Uterus (tissue), 4 donors: ENCODE measurements at places on chromosomes 5 and 9. TPM values are rescaled to one million over a fixed set of nuclear protein-coding genes. Genes with fewer than 3 reads are reported as not detected.

DNA sequence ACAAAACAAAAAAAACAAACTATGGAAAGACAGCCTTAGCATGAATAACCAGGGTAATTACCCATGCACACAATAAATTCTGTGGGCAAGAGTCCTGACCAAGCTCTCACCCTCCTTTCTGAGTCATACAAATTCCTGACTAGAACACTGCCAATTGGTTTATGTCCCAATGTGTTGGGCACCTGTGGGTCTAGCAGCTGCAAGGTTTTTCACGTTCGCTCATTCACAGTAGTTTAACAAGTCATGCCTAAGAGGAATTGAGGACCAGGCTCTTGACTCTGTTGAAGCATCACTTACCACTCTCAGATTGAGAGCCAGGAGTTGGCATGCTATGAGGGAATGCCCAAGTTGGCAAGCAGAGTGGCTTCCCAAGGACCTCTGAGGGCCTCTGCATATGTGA, 205.5 kb upstream of the SLC24A2 start:
- H3K27ac ChIP-seq, result no peak overlapping the region
- DNase-seq, result no peak
- H3K4me1 ChIP-seq, result no peaks in the 10 kb centered on the region

DNA sequence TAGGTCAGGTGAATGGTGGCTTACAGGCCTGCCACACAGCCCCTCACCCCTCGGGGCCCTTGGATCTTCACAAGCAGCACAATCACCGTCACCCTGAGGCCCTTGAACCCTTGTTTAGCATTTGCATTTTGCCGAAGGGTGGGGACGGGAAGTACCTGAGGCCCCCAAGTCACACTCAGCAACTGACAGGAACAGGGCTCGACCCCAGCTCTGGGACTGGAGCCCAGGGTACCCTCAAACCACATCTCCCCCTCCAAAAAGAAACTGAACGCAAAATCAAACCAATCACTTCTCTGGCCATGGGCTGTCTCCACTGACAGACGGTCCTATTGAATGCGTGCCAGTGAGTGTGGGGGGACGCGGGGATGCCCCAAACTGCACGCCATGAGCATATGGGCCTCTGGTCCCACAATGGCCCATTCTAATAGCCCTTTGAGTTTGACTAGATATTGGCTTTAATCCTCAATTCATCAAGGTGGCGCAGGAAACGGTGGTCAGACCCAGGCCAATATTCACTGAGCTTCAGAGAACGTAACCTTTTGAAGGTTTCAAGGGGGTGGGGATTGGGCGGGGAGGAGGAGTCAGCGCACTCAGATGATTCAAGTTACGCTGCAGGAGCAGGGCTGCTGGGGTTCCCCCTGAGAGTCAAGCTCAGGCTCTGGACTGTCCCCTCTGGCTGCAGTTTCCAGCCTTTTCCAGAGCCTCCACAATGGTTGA, 176.0 kb downstream of the DAB2IP start:
- no peak overlapping the region for H3K4me3 ChIP-seq
- DNase-seq, result peak; percentile 7
- H3K27ac ChIP-seq, result no peak overlapping the region
- no peaks in the 10 kb centered on the region for H3K4me1 ChIP-seq
- no peaks in the 10 kb centered on the region for H3K36me3 ChIP-seq

GRCh38 chr9:78196258-78196657, 39.6 kb upstream of the CEP78 start:
- no peak overlapping the region for H3K4me3 ChIP-seq
- no peak overlapping the region for H3K27ac ChIP-seq

DNA sequence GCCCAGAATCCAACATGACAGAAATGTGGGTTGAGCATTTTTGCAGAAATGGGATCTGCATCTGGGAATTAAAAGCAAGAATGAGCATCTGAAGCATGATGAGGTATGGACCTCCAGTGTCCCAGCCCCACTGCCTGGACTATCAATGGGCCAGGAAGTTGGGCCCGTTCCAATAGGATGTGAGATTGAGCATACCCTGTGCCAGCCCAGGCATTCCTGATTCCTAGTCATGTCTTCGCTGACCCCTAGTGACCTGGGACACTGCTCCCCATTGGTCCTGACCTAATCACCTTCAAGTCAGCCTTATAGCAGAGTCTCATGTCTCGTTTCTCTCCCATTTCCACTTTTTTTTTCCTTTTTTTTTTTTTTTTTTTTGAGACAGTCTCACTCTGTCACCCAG, 197.4 kb upstream of the IRX2 start:
- no peak overlapping the region for H3K27ac ChIP-seq
- H3K27me3 ChIP-seq, result no peaks in the 10 kb centered on the region
- H3K4me3 ChIP-seq, result no peak overlapping the region
- DNase-seq, result no peak
- no peaks in the 10 kb centered on the region for H3K36me3 ChIP-seq

GRCh38 chr5:74098941-74099340, 472.9 kb downstream of the ARHGEF28 start:
- H3K4me1 ChIP-seq, result no peaks in the 10 kb centered on the region
- no peaks in the 10 kb centered on the region for H3K36me3 ChIP-seq
- no peak overlapping the region for H3K4me3 ChIP-seq
- DNase-seq, result no peak

DNA sequence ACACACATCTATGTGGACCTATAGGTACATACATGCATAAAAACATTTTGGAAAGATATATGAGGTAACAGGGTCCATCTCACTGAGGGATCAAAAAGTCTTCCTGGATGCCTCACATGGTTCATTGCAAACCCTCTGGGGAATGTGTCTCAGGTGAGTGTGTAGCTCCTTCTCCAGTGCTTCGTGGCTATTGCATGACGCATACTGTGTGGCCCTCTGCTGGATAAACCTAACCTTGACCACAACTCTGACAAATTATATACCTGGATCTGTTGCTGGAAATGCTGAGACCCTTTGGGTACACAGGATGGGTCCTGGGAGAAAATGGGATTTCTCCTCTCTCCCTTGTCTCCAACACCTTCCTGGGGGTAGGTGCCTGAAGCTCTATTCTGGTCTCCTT, 91.9 kb downstream of the JAKMIP2 start:
- no peak for DNase-seq
- no peak overlapping the region for H3K4me3 ChIP-seq
- H3K4me1 ChIP-seq, result no peaks in the 10 kb centered on the region

- no peaks in the 10 kb centered on the region for H3K27me3 ChIP-seq
- no peak overlapping the region for H3K27ac ChIP-seq
- H3K4me3 ChIP-seq, result no peak overlapping the region
- no peaks in the 10 kb centered on the region for H3K36me3 ChIP-seq
- no peak for DNase-seq
- H3K4me1 ChIP-seq, result no peaks in the 10 kb centered on the region
Measured at GRCh38 chr9:89465726-89466308, 32.1 kb downstream of the SEMA4D start.

GRCh38 chr9:136333045-136333444, 5.7 kb downstream of the GPSM1 start:
- H3K27ac ChIP-seq, result no peak overlapping the region
- no peaks in the 10 kb centered on the region for H3K27me3 ChIP-seq
- H3K4me1 ChIP-seq, result no peaks in the 10 kb centered on the region
- H3K36me3 ChIP-seq, result no peaks in the 10 kb centered on the region
- no peak overlapping the region for H3K4me3 ChIP-seq

DNA sequence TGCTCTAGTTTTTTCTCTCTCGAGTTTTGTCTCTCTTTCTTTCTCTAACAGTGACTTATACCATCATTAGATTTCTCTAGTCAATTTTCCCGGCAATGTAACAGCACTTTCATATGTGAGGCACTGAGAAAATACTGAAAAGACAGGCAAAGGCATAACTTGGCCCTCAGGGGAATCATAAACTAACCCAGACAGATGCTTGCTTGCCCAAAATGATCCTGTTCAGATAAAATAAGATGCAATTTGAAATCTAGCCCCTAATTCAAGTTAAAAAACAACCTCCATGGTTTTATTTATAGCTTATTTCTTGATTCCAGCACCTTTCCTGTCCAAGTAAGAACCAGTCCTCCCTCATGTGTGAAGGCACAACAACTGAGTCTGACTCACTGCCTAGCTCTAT, 294.6 kb downstream of the GAS1 start:
- H3K36me3 ChIP-seq, result no peaks in the 10 kb centered on the region
- H3K4me1 ChIP-seq, result no peaks in the 10 kb centered on the region
- no peaks in the 10 kb centered on the region for H3K27me3 ChIP-seq
- peak overlapping the region; percentile 32 for H3K27ac ChIP-seq

- H3K27ac ChIP-seq, result peak overlapping the region; percentile 83
- H3K27me3 ChIP-seq, result no peaks in the 10 kb centered on the region
- H3K36me3 ChIP-seq, result no peaks in the 10 kb centered on the region
- peaks cover 14% of the 10 kb centered on the region for H3K4me1 ChIP-seq
- peak overlapping the region; percentile 79 for H3K4me3 ChIP-seq
Measured at GRCh38 chr9:137189297-137190295, 1.1 kb downstream of the SSNA1 start.

DNA sequence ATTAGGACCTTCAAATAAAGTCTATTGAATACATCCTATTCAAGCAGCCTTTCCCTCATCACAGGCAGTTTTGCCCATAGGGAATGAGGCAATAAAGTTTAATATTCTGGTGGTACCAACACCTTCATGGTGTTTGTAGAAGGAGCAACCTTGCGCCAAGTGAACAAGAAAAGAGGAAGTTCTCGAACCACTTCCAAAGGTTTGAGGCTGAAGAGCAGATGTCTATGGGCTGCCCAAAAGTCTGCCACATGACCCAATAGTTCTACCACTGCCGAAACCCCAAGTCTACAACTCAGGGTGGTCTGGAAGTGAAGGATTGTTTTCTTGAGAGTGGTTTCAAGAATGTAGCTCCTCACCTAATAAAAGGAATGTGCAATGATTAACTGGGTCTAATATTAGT, 123.1 kb downstream of the NPR3 start:
- DNase-seq, result no peak
- H3K27ac ChIP-seq, result no peak overlapping the region
- H3K36me3 ChIP-seq, result no peaks in the 10 kb centered on the region
- H3K27me3 ChIP-seq, result no peaks in the 10 kb centered on the region

- no peak for DNase-seq
- no peaks in the 10 kb centered on the region for H3K4me1 ChIP-seq
- H3K27ac ChIP-seq, result no peak overlapping the region
- no peak overlapping the region for H3K4me3 ChIP-seq
- no peaks in the 10 kb centered on the region for H3K27me3 ChIP-seq
Measured at GRCh38 chr5:10513501-10514442, 50.1 kb upstream of the ANKRD33B start.

- no peak for DNase-seq
- no peaks in the 10 kb centered on the region for H3K27me3 ChIP-seq
- no peak overlapping the region for H3K4me3 ChIP-seq
- no peaks in the 10 kb centered on the region for H3K36me3 ChIP-seq
Measured at GRCh38 chr5:76388791-76389512, 14.1 kb upstream of the IQGAP2 start.

DNA sequence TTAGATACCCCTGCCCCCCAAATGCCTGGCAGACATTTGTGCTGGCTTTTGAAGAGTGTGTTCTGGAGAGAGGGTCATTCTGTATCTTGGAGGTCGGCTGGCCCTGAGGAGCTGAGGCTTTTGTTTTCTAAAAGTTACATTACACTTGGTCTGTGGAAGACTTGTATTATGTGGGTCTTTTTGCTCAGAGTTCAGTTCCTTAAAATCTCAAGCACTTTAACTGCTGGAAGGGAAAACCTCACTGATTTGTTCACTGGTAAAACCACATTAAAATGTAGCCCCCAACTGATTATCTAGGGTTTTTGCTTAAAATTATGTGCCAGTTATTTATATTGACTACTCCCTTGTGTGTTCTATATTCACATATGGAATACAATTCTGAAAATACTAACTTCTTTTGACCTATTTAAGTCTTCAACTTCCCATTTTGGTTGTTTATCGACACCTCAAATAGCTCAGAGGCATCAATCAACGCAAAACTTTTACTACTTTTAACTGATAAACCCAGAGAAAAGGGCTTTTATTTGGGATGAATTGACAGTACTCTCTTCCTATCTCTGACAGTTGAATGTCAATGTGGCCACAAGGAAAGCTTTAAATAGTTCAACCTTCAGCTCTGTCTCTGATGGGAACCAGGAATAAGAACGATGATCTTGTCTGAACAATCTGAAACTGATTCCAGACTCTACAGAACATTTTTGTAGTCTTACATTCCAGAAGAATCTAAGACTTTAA, 54.0 kb upstream of the MAP3K1 start:
- H3K27me3 ChIP-seq, result no peaks in the 10 kb centered on the region
- H3K4me1 ChIP-seq, result no peaks in the 10 kb centered on the region
- H3K4me3 ChIP-seq, result no peak overlapping the region
- H3K27ac ChIP-seq, result no peak overlapping the region
- DNase-seq, result no peak

DNA sequence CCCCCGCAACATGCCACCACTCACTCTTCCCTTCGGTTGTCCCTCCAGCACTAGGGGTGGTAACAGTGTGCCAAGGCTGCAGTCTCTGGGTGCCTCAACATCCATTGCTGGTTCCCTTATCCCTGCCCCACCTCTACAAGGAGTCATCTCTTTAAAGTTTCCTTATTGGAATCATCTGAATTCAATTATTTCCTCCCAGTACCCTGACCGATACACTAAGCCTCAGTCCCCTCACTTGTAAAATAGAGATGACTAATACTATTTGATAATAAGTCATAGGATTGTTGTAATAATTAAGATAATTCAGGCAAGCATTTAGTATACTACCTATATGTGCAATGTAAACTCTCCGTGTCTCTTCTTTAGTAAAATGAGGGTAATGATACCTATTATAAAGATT, 352.5 kb downstream of the ENC1 start:
- peak overlapping the region; percentile 73 for H3K27ac ChIP-seq
- H3K36me3 ChIP-seq, result no peaks in the 10 kb centered on the region
- no peaks in the 10 kb centered on the region for H3K27me3 ChIP-seq
- H3K4me1 ChIP-seq, result no peaks in the 10 kb centered on the region

DNA sequence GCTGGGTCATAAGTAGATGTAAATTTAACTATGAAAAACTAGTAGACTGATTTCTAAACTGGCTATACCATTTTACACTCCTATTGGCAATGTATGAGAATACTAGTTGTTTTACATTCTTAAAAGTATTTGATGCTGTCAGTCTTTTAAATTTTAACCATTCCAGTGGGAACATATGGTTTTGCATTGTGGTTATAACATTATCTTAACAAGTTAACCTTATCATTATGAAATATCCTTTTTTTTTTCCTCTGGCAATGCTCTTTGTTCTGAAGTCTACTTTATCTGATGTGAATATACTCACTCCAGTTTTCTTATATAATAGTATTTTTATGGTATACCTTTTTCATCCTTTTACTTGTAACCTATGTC, 548.9 kb upstream of the CLINT1 start:
- H3K27me3 ChIP-seq, result no peaks in the 10 kb centered on the region
- no peaks in the 10 kb centered on the region for H3K36me3 ChIP-seq
- no peak for DNase-seq
- H3K27ac ChIP-seq, result no peak overlapping the region

GRCh38 chr9:110583237-110583636, 3.7 kb upstream of the SVEP1 start:
- no peaks in the 10 kb centered on the region for H3K4me1 ChIP-seq
- no peak overlapping the region for H3K27ac ChIP-seq
- no peaks in the 10 kb centered on the region for H3K36me3 ChIP-seq
- no peak overlapping the region for H3K4me3 ChIP-seq

The TTC39B gene
- 17.7 TPM for total RNA-seq

The SLC6A19 gene
- under 0.01 TPM for total RNA-seq

The TAF11L10 gene
- total RNA-seq, result not detected

The SOX30 gene
- not detected for total RNA-seq

The CYSRT1 gene
- 0.34 TPM for total RNA-seq

The PDE6A gene
- 0.07 TPM for total RNA-seq

The CD14 gene
- total RNA-seq, result 26.0 TPM

The KIF4B gene
- total RNA-seq, result not detected

The IGIP gene
- total RNA-seq, result 30.7 TPM

The SPIN1 gene
- 134 TPM for total RNA-seq

The EQTN gene
- not detected for total RNA-seq

The CER1 gene
- total RNA-seq, result 0.61 TPM
